ENCODE measurements at places on chromosomes 1 and 21. TPM values are rescaled to one million over a fixed set of nuclear protein-coding genes. Genes with fewer than 3 reads are reported as not detected.

DNA sequence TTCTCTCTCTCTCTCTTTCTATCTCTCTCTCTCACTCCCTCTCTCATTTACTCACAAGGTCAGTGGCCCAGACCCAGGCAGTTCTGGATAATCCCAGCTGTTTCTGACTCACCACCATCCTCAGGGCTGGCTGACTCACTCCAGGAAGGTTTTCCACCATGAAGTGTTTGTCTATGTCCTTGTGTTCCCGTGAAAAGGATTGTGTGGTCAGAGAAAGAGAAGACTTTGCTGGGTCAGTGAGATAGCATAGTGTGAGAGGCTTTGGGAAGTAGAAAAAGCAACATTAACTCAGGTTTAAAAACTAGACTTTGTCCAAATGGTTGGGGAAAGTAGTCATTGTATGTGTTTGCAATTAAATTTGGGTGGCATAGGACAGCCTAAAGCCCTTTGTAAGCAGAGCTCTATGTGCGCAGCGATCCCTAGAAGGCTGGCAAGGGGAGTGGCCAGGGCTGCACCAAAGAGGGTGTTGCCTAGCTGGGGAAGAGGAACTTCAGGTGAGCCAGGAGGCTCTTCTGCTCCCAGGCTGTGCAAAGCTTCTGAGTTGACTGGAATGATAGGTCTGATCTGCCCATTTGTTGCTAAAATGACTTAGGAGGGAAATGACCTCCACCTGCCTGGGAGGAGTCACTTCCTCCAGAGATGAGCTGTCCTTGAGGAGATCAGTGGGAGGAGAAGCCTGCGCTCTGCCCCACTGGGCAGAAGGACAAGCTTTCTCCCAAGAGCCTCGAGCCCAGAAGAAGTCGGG lies 4.9 kb upstream of the CAPN2 start:
- DNase-seq = no peak

DNA sequence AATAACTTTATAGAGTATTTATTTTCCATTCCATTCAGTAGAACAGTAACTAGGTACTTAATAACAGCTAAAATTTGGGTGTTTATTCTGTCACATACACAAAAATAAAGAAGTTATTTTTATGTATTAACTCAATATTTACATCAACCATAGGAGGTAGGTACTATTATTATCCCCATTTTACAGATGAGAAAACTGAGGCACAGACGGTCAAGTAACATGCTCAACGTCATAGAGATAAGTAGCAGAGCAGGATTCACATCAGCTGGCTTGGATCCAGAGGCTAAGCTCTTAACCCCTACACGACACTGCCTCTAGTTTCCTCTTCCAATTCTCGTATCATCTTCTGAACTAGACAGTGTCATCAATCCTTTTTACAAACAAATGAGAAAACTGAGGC lies 9.3 kb downstream of the ZBTB21 start:
- DNase-seq = no peak

Gene PRKAA2
- 2.1 TPM for total RNA-seq

- DNase-seq = no peak
Measured at GRCh38 chr1:179313004-179313403, 19.4 kb downstream of the SOAT1 start.

Gene CELA2B
- total RNA-seq = not detected

Gene CDCP2
- 0.47 TPM for total RNA-seq

DNA sequence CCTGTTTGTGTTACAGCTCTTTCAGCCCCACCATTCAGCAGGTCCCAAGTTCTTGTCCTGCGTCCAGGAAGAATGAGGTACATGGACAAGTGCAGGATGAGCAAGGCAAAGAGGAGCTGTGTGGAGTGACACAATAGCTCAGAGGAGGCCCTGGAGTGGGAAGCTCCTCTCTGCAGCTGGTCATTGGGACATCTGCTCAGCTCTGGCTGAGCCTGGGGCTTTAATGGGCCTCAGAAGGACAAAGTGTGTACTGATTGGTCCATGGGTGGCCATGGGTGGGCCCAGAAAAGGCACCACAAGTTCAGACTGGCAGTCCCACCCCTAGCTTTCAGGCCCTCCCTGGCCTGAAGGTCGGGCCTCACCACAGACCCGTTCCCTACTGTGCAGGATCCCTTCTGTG lies 14.7 kb upstream of the HYI start:
- no peak for DNase-seq

- DNase-seq = no peak
Measured at GRCh38 chr1:211415700-211416099, 76.3 kb downstream of the RD3 start.

GRCh38 chr1:31239653-31240241 lies at the start of gene NKAIN1:
NKAIN1 (minus strand) TSS chr1:31239887; CDS start chr1:31239547, 340 bp downstream.
- DNase-seq = no peak

DNA sequence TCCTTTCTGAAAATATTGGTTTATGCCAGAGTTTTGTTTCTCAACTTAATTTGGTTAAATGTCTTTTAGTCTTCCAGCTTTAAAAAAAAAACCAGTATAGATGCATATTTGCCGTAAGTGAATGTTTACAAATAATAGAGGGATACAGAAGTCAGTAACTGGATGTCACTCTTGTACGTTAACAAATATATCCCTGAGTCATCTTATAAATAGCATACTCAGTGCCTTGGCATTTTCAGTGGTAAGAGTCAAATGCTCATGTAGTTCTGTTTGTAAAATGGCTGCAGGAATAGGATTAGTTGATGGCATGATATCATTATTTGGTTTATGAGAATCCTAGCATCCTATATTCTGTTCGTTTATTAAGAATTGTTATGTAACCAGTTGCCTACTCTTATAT lies 55.4 kb downstream of the SPEN start:
- no peak for DNase-seq

Gene EDEM3
- total RNA-seq = 15.1 TPM

Gene SAMD13
- total RNA-seq = not detected

Gene EVA1B
- total RNA-seq = 33.9 TPM

Gene DENND2C
- total RNA-seq = 61.2 TPM

- no peak for DNase-seq
Measured at GRCh38 chr1:32338637-32339145, 2.7 kb upstream of the MARCKSL1 start.

Data from lower leg skin (tissue), 4 donors.